ENCODE measurements at places on chromosomes 4 and X. TPM values are rescaled to one million over a fixed set of nuclear protein-coding genes. Genes with fewer than 3 reads are reported as not detected.

DNA sequence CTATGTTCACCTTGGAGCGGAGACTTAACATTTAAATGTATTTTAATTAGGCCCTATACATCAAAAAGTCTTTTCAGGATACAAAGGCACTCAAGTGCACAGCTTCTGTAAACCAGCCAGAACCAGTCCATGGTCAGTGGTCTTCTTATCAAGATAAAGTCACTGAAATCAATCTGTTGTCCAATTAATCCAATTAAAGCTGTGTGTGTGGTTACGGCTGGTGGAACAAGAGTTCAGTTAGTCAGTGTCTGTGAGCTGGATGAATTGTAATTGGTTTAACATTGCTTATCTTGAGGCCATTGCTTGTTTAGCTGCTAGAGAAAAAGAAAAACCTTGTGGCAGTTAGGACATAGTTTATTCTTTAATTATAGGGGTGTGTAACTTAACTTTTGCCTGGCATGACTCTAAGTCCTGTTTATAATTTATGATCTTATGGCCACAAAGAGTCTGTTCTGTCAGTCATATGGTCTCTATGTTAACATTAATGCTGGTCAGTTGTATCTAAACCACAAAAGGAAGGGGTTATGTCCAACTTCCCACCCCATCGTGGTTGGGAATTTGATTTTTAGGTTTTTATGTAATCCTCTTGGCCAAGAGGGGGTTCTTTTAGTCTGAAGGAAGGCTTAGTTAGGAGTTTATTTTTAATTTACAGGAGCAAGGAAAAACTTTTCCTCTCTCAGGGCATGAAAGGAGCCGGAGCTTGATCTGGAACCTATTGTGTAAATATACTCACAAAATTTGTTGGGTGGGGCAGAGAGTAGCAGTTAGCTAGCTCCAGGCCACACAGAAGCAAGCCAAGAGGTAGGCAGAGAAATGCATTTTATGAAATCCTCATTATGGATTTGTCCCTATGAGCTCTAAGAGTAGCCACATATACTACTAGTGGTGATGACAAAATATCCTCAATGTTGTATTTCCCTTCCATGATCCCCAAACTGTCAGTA is 665.7 kb upstream of the ACTRT1 start:
- no peak for DNase-seq

The RHOXF2B gene
- not detected for total RNA-seq

The PDLIM3 gene
- 19.6 TPM for total RNA-seq

- no peak for DNase-seq
These were observed 41.5 kb downstream of the ENOX2 start for GRCh38 chrX:130861462-130861861.

DNA sequence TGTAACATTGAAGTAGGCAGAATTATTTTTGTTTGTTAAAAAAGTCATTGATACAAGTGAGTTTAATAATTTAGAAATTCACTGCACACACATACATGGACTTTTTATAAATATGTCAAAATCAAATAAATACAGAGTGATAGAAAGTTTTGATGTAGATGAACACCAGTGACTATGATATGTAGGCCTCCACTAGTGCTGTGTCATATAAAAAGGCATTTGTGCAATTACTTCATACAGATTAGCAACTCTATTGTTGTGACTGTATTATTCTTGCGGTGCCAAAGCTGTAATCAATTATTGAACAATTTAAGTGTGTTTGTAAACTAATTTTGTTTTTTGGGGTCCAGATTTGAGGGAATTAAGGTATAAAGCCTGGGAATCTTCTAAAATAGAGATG is 366.2 kb upstream of the PITX2 start:
- no peak for DNase-seq

The NUP62CL gene
- 9.2 TPM for total RNA-seq

- peak; percentile 83 for DNase-seq
These were observed 52.9 kb downstream of the TRIM2 start for GRCh38 chr4:153257151-153257620.

- no peak for DNase-seq
These were observed 9.5 kb downstream of the UBQLN2 start for GRCh38 chrX:56572975-56573374.

- DNase-seq: no peak
These were observed 124.2 kb upstream of the DGKK start for GRCh38 chrX:50594788-50595187.

GRCh38 chr4:52983563-52984303 is 121.6 kb downstream of the RASL11B start:
- DNase-seq: peak; percentile 83

DNA sequence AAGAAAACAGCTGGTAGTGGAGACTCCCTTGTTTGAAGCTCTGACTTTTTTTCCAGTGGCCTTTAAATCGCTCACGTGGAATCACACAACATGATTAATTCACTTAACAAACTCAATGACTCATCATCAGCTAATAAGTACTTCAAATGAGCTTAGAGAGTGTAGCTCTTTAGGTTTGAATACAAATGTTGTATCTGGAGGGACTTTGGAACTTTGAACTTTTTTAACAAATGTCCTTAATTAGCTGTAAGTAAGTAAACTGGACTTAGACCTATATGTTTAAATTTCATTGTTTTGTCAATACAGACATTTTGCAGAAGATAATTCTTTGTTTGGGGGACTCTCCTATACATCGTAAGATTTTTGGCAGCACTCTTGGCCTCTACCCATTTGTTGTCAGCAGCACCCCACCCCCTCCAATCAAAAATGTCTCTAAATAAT is 581.1 kb downstream of the SPRY1 start:
- DNase-seq: no peak

DNA sequence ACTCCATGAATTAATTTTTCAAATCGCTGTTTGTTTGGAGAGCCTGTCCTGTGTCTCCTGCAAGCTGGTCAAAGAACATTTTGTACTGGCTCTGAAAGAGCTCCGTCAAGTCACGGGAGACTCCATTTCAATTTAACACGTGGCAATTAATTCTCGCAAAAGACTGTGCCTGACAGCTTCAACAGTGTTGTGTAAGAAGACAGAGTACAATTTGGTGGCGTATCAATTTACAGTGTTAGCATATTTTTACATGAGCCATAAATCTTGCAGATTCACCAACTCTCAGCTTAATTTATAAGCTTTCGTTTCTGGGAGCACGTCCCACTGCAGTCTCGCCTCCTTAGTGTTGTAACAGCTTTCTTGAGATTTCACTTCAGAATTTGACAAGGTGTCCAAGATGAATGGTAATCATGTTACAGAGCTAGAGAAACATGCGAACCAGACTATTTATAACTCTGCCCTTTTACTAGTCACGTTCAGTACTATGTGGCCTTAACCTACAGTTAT is 70.8 kb downstream of the RWDD4 start:
- peak; percentile 84 for DNase-seq

The GPC4 gene
- 70.3 TPM for total RNA-seq
